ENCODE measurements at places on chromosomes 1 and 21. TPM values are rescaled to one million over a fixed set of nuclear protein-coding genes. Genes with fewer than 3 reads are reported as not detected.

- no peak for DNase-seq
Observed at GRCh38 chr1:97743129-97743528, 177.7 kb downstream of the DPYD start.

- peak; percentile 28 for DNase-seq
Observed at GRCh38 chr1:22749919-22750684, 39.5 kb downstream of the EPHB2 start.

DNA sequence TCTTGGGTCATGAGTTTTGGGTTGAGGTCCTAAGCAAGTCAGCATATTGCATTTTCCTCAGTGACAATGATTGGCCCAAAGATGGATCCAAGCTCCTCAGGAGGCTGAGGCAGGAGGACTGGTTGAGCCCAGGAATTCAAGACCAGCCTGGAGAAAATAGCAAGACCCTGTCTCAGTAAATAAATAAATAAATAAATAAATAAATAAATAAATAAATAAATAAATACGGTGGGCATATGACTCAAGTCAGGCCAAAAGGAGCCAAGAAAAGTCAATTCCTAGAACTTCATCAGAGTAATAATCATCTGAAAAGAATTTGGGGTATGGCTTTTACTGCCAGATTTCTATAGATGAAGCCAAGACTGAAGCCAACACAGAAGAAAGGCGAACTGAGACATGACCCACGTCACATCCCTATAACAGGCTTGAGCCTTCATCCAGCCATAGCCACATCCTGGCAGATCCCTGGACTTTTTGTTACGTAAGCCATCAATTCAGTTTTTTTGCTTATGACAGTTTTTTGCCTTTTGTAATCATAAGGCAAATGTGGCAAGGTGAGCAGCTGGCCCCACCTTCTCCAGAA lies 88.5 kb upstream of the NFASC start:
- DNase-seq = no peak

- no peak for DNase-seq
Observed at GRCh38 chr1:7993593-7994479, 32.3 kb downstream of the ERRFI1 start.

The KANK4 gene
- total RNA-seq = not detected
